Activated CD8-positive, alpha-beta memory T cell treated with anti-CD3 and anti-CD28 coated beads, Interleukin-2, amount 10 ng/mL, durations not matched to agents 7 days and 5 days (primary cell): ENCODE measurements at places on chromosomes 1 and 21. TPM values are rescaled to one million over a fixed set of nuclear protein-coding genes. Genes with fewer than 3 reads are reported as not detected.

DNA sequence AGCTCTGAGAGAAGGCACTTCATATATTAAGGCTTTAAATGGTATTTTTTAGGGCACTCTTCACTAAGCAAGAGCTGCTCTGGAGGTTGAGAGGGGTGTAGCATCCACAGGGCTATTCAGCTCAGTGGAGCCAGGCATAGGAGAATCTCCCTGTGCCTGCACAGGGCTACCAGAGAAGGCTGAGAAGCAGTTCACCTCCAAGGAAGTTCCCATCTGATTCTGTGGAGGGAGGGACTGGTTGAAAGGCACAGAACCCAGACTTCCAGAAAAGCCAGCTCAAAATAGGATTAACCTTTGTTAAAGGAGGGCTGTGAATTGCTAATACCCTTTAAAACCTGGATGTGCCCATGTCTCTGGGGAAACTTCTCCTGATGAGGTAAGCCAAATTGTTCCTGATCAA is 304.5 kb downstream of the TTLL7 start:
- H3K27ac ChIP-seq = no peak overlapping the region
- no peak for DNase-seq
- H3K4me1 ChIP-seq = no peaks in the 10 kb centered on the region
- H3K36me3 ChIP-seq = no peaks in the 10 kb centered on the region
- peaks cover 13% of the 10 kb centered on the region for H3K27me3 ChIP-seq
- H3K4me3 ChIP-seq = no peak overlapping the region

GRCh38 chr1:70333245-70333644 is 21.3 kb downstream of the ANKRD13C start:
- H3K36me3 ChIP-seq = peaks cover 30% of the 10 kb centered on the region
- H3K4me1 ChIP-seq = no peaks in the 10 kb centered on the region
- no peaks in the 10 kb centered on the region for H3K27me3 ChIP-seq
- DNase-seq = no peak
- no peak overlapping the region for H3K4me3 ChIP-seq

DNA sequence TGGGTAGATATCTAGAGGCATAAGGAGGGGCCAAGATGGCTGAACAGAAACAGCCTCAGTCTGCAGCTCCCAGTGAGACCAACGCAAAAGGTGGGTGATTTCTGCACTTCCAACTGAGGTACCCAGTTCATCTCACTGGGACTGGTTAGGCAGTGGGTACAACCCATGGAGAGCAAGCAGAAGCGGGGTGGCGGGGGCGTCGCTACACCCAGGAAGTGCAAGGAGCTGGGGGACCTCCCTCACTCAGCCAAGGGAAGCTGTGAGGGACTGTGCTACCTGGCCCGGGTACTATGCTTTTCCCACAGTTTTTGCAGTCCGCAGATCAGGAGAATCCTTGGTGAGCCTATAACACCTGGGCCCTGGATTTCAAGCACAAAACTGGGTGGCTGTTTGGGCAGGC is 26.0 kb downstream of the KIFAP3 start:
- no peak overlapping the region for H3K4me3 ChIP-seq
- peaks cover 3% of the 10 kb centered on the region for H3K4me1 ChIP-seq
- no peaks in the 10 kb centered on the region for H3K27me3 ChIP-seq
- no peak for DNase-seq

- no peak overlapping the region for H3K4me3 ChIP-seq
- H3K27me3 ChIP-seq = no peaks in the 10 kb centered on the region
- H3K27ac ChIP-seq = no peak overlapping the region
- no peak for DNase-seq
- no peaks in the 10 kb centered on the region for H3K36me3 ChIP-seq
Observed at GRCh38 chr1:59667020-59667419, 147.7 kb upstream of the HOOK1 start.

GRCh38 chr1:118339400-118340124 is 154.5 kb upstream of the SPAG17 start:
- H3K27me3 ChIP-seq = no peaks in the 10 kb centered on the region
- no peaks in the 10 kb centered on the region for H3K4me1 ChIP-seq
- DNase-seq = no peak
- H3K36me3 ChIP-seq = no peaks in the 10 kb centered on the region

DNA sequence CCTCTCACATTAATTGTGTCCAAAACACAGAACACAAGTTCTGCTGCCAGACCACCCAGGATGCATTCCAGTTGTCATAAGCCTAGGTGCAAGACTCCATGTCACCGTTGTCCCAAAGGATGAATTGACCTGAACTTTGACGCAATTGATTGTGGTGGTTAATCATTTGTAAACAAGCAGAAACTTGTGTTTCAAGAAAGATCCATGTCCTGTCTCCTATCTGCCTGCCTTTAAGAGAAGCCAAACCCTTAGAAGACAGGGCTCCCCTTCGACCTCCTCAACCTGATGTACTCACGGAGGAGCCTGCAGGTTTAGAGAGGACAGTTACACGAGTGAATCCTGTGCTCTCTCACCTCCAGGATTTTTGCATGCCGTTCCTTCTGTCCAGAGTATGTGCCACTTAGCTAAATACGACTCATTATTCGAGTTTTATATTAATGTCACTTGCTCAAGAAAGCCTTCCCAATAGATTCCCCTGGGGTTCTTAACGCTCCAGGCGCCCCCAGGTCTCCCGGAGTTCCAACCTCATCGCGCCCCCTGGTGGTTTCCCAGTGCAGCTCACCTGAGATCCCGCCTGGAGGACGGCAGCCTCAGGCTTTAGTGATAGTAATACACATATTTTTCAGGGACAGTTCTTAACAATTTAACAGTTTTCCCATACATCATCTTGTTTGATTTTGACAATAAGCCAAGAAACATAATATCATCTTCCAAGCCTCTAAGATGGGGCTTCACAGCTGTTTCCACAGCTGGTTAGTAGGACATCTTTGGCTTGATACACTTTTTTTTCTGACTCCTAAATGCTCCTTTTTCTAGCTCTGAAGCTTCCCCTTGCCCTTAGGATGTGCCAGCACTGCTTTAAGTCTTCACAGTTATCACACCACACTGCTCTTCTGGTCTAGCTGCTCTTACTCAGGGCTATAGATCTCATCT is 2.4 kb upstream of the C8B start:
- DNase-seq = no peak
- no peaks in the 10 kb centered on the region for H3K27me3 ChIP-seq
- H3K27ac ChIP-seq = no peak overlapping the region
- H3K4me1 ChIP-seq = no peaks in the 10 kb centered on the region

DNA sequence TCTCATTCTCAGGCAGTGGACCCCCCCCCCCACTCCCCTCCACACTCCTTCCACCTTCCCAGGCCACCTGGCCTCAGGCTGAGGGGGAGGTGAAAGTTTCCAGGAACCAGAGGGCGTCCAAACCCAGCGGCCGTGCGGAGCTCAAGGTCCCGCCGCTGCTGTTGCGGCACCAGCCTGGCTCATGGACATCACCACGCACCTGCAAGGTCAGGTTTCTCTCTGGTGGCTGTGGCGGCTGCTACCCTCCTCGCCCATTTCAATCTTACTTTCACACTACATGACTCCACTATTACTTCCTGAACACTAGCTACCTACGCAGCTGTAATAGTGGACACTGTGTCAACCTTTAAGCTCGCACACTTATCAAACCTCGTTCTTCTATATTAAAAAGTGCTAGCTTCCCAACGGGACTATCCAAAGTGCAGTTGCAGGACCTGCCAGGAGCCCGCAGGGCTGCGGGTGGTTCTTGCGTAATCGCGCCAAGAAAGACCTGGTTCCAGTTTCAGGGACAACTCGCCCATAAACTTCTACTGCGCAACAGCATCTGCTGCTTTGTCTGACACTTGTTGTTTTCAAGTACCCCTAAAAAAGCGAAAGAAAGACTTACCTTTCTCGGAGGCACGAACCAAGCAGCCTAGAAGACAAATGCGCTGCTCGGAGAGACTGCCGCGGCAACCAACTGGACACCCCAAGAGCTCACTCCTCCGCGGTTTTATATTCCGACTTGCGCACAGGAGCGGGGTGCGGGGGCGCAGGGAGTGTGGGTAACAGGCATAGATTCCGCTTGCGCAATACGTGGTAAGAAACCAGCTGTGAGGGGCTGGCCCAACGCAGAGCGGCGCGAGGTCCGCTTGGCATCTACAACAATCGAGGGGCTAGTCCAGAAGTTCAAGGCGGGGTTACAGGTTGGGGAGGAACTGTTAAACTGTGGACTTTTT is at the start of gene DIRAS3:
DIRAS3 (minus strand) TSS at position 687 of the 938 bp plus-strand sequence. CDS start 3,330 bp downstream, outside the sequence.
- no peaks in the 10 kb centered on the region for H3K36me3 ChIP-seq
- DNase-seq = no peak
- H3K27me3 ChIP-seq = peaks cover 27% of the 10 kb centered on the region

DNA sequence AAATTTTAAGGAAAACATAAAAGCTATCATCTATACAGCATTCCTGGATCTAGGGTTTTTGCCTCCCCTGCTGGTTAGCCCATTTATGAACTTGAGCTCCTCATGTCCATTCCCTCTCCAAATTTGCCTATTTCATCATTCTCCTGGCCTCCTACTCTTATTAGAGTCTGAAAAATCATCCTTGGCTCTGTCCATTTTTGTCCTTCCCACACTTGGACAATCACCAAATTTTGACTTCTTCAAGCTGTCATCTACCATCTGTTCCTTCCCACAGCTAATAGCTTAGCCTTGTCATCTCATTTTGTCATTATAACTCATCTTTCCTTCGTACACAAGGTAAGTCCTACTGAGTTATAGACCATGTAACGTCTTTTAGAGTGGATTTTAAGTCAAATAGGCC is 2.2 kb upstream of the HENMT1 start:
- peaks cover 12% of the 10 kb centered on the region for H3K36me3 ChIP-seq
- no peaks in the 10 kb centered on the region for H3K27me3 ChIP-seq
- peak overlapping the region; percentile 35 for H3K27ac ChIP-seq
- no peak for DNase-seq

GRCh38 chr1:203331224-203331623 is 19.7 kb downstream of the FMOD start:
- H3K36me3 ChIP-seq = no peaks in the 10 kb centered on the region
- H3K27me3 ChIP-seq = no peaks in the 10 kb centered on the region
- no peak for DNase-seq
- no peak overlapping the region for H3K4me3 ChIP-seq

- peaks cover 26% of the 10 kb centered on the region for H3K36me3 ChIP-seq
- no peak overlapping the region for H3K4me3 ChIP-seq
- H3K27ac ChIP-seq = no peak overlapping the region
- no peaks in the 10 kb centered on the region for H3K4me1 ChIP-seq
- H3K27me3 ChIP-seq = no peaks in the 10 kb centered on the region
Observed at GRCh38 chr1:93132638-93133037, 47.6 kb downstream of the TMED5 start.

DNA sequence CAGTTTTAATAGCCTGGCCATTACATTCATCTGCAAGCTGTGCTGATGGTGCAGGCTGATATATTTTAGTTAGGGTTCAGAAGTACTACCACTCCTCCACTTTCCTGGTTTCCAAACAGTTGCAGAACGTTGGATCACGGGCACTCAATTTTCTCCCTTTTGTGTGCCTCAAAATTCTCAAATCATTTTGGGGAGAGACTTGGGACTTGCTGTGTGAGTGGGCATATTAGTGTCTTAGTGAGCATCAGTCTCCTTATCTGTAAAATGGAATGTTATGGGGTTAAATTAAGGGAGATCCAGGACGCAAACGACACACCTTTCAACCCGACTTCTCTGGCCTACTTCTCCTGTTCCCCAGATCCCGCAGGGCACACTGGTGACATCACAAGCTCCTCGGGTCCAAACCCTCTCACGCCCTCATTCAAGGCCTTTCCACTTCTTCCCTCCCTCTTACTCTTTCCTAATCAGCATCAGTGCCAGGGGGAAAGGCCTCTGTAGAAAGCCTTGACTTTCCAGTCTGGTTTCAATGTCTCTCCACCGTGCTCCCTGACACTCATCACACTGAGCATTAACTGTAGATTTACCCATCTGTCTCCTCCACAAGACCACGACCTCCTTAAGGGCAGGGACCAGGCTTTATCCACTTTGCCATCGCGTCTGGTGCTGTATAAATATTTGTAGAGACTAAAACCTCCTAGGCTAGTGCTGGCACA is 1.2 kb downstream of the PIGP start:
- peak overlapping the region; percentile 76 for H3K27ac ChIP-seq
- no peaks in the 10 kb centered on the region for H3K27me3 ChIP-seq

GRCh38 chr1:1397839-1398523 is 1.2 kb downstream of the CCNL2 start:
- H3K36me3 ChIP-seq = peaks cover 62% of the 10 kb centered on the region
- peak overlapping the region; percentile 90 for H3K4me3 ChIP-seq
- H3K27ac ChIP-seq = peak overlapping the region; percentile 88
- H3K27me3 ChIP-seq = no peaks in the 10 kb centered on the region
- no peak for DNase-seq
- H3K4me1 ChIP-seq = peaks cover 45% of the 10 kb centered on the region

DNA sequence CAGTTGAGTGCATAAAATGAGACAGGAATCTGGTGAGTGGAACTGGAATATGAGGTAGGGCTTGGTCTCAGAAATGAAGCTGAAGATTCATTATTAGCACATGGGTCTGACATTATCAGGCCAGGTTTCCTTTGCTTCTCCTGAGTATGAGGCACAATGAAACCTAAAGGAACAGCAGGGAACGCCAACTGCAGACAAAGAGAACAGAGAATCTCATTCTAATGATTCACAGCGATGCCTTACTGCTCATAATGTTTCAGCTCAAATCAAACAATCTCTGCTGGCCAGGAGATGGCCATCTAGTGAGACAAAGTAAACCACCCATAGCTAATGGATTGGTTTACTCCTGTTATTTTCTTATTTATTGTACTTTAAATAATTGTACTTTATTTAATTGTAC is 133.5 kb downstream of the C1orf21 start:
- no peak for DNase-seq
- no peak overlapping the region for H3K27ac ChIP-seq
- H3K27me3 ChIP-seq = peaks cover 2% of the 10 kb centered on the region

- H3K36me3 ChIP-seq = peaks cover 6% of the 10 kb centered on the region
- no peak for DNase-seq
- H3K4me1 ChIP-seq = no peaks in the 10 kb centered on the region
- H3K27ac ChIP-seq = no peak overlapping the region
Observed at GRCh38 chr1:44907893-44908292, 64.8 kb upstream of the PTCH2 start.

- H3K27ac ChIP-seq = no peak overlapping the region
- DNase-seq = no peak
- H3K27me3 ChIP-seq = peaks cover 5% of the 10 kb centered on the region
- H3K4me3 ChIP-seq = no peak overlapping the region
- H3K4me1 ChIP-seq = no peaks in the 10 kb centered on the region
Observed at GRCh38 chr1:93804412-93804811, 74.6 kb downstream of the DNTTIP2 start.

DNA sequence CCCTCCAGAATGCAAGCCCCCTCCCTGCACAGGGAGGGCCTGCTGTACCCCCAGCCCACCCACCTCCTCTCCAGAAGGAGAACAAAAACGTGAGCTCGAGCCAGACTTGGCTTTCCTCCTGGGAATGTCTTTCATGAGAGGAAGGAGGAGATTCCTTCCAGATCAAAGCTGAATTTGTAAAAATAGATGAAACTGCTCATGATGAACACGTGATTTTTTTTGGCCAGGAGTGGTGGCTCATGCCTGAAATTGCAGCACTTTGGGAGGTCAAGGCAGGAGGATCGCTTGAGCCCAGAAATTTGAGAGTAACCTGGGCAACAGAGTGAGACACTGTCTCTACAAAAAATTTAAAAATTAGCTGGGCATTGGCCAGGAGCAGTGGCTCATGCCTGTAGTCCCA is 21.8 kb downstream of the GPR157 start:
- no peaks in the 10 kb centered on the region for H3K27me3 ChIP-seq
- DNase-seq = no peak
- H3K36me3 ChIP-seq = no peaks in the 10 kb centered on the region

GRCh38 chr1:18145851-18146618 is 38.4 kb downstream of the IGSF21 start:
- H3K4me3 ChIP-seq = no peak overlapping the region
- H3K4me1 ChIP-seq = no peaks in the 10 kb centered on the region
- H3K27ac ChIP-seq = no peak overlapping the region

CDCA8 gene
- 97.3 TPM for total RNA-seq

OR2L5 gene
- total RNA-seq = not detected

CCDC30 gene
- total RNA-seq = 1.5 TPM

TLCD4 gene
- total RNA-seq = not detected

ADGRB2 gene
- 1.3 TPM for total RNA-seq

CYP4Z1 gene
- not detected for total RNA-seq

DHX9 gene
- 267 TPM for total RNA-seq

LEMD1 gene
- 1.8 TPM for total RNA-seq

STRIP1 gene
- 40.8 TPM for total RNA-seq

ARHGEF19 gene
- total RNA-seq = 5.3 TPM
